ENCODE measurements at places on chromosomes 4 and X.

GRCh38 chrX:118594697-118595420 is 99.2 kb downstream of the DOCK11 start:
- DNase-seq: peak; percentile 6

- no peak for DNase-seq
These were observed 303.5 kb downstream of the MID1IP1 start for GRCh38 chrX:39104745-39105144.

GRCh38 chr4:7273738-7274297 is 81.5 kb downstream of the SORCS2 start:
- no peak for DNase-seq

- DNase-seq: no peak
These were observed 97.6 kb downstream of the AKAP4 start for GRCh38 chrX:50103176-50103575.

DNA sequence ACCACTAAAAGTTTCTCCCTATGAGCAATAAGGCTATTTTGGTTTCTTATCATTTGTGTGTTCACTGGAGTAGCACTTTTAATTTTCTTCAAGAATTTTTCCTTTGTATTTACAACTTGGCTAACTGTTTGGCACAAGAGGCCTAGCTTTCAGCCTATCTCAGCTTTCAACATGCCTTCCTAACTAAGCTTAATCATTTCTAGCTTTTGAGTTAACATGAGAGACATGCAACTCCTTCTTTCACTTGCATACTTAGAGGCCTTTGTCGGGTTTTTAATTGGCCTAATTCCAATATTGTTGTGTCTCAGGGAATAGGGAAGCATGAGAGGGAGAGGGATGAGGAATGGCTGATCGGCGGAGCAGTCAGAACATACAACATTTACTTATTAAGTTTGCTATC is 349.8 kb downstream of the OPHN1 start:
- DNase-seq: no peak

GRCh38 chrX:108122748-108123147 is 31.2 kb downstream of the ATG4A start:
- DNase-seq: no peak

DNA sequence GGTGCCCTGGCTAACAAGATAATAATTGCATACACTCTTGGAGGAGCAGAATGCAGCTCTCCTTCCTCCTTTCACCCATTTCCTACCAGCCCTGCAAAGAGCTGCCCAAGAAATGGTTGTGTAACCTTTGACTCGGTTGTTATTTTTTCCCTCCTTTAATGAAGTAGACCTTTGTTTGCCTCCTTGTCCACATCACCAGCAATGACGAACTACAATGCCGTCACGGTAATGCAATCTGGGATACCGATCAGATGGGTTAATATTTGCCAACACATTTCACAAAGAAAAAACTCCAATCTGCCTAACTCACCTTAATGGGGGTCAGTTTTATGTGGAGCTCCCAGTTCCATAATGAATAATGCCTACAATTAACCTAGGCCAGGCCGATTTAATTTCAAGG is 32.0 kb downstream of the GPRIN3 start:
- DNase-seq: no peak

DNA sequence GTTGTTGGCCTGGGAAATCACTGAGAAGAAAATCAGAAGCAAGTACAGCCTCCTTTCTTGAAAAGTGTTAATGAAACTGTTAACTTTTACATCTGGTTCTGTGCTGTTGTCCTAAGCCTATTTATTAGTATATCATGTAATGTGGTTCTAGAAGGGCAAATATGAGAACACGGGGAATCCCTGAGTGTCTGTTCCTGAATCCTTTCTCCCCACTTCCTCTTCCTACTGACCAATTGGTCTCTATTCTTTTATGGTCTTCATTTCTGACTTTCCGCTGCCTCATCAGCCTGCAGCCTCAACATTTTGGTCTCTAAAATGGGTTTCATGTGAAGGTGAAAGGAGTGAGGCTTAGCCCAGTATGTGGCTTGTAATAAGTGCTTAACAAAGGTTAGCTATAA is 159.9 kb upstream of the MAMLD1 start:
- no peak for DNase-seq

Data from neural progenitor cell (in vitro differentiated cells).